Bronchial epithelial cell (primary cell): ENCODE measurements at places on chromosomes 3 and 15.
A peak's percentile ranks its signal among the peaks of the same experiment; 100 is the strongest.

GRCh38 chr3:128709038-128709437, 16.9 kb upstream of the RAB7A start:
- no peak for DNase-seq

- no peak for DNase-seq
These were observed 133.6 kb downstream of the TIGIT start for GRCh38 chr3:114427285-114428043.

GRCh38 chr15:101171954-101172353, 79.9 kb downstream of the CHSY1 start:
- no peak for DNase-seq

DNA sequence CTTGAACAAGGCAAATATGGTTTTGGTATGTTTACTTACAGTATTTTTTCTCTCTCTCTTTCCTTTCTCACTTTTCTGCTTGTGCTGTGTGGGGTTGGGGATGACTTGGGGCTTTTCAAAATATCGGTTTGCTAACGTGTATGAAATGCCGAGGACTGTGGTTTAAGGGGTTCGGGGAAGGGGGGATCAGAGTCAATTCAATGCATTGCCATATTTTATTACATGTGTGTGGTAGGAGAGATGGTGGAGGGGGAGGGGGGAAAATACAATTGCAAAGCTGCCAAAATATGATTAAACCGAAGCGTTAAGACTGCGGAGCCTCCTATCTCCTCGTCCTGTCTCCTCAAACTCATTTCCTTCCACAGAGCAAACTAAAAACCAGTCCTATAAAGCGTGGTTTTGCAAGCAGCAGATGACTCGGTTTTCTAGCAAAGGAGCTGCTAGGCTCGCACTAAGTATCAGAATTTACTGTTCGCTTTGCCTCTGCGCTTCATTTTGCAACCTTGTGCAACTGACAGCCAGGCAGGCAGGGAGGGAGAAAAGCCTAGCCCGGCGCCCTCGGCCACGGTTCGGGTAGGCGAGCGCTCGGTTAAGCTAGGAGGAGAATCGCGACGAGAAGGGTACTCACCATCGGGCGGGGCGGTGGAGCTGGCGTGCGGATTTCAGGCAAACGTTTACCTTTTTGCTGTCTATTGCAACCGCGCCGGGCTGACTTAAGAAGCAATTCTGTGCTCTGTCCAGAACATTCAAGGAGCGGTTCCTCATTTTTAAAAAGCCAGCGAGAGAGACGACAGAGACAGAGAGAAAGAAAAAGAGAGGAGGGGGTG, 4.0 kb upstream of the NR2F2 start:
- DNase-seq, result no peak

- DNase-seq, result no peak
These were observed at the start of gene ADAMTS9 for GRCh38 chr3:64687781-64688604. TSS of gene ADAMTS9 (minus strand) at chr3:64688000. CDS start at chr3:64687657, 343 bp downstream.

DNA sequence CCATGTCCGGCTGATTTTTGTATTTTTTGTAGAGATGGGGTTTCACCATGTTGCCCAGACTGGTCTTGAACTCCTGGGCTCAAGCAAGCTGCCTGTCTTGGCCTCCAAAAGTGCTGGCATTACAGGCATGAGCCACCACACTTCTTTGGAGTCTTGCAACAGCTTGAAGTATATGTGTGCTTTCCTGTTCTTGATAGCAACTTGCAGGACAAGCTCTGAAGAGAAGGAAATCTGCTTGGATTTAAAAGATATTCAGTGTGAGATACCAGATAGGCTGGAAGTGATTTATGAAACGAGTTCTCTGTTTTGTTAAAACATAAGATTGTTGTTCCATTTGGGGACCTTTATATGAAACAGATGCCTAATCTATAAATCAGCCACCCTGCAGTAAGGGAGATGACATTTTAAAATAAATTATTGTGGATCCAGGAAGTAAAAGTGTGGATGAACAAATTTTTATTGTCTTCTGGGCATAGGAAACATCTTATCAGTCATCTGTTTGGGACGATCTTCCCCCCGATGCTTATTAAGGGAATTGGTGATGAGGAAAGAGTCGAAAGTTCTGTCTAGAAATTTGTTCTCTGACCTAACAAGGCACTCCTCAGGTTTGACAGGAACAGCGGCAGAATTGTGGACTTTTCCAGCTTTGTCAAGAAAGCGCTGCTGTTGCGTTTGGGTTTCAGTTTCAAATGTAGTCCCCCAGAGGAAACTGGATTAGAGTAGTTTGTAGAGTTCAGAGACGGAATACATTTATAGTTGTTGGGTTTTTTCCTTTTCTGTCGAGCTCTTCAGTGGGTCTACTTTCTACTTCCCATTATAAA, 53.7 kb upstream of the MAGI1 start:
- no peak for DNase-seq

DNA sequence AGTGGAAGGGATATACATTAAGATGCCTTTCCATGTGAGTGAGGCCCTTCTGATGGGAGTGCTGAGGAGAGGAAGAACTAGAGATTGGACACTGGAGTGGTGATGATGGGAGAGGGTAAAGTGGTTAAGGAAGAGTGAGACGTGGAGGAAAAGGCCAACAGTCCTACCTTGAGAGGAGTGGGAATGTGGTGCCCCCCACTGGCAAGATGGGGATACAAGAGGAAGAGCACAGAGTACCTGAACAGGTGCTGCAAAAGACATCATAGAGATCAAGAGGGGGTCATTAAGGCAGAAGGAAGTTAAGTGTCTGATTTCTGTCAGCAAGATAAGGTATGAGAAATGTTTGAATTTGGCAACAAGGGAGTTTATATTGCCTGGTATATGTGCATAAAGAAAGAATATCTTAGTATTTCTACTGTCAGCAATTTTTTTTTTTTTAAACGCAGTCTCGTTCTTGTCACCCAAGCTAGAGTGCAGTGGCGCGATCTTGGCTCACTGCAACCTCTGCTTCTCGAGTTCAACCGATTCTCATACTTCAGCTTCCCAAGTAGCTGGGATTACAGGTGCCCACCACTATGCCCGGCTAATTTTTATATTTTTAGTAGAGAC, 34.0 kb downstream of the ARIH2 start:
- DNase-seq, result peak; percentile 31

GRCh38 chr3:105274958-105275357, 91.8 kb upstream of the ALCAM start:
- DNase-seq, result peak; percentile 99

- peak; percentile 97 for DNase-seq
These were observed 18.0 kb downstream of the SCG5 start for GRCh38 chr15:32659340-32660155.

- no peak for DNase-seq
These were observed 242.5 kb upstream of the TMCO5A start for GRCh38 chr15:37691911-37692310.
